Right ventricle myocardium inferior (tissue), 1 donor: ENCODE measurements at places on chromosomes 13 and 19.

GRCh38 chr19:18029617-18030338 is 21.8 kb downstream of the ARRDC2 start:
- no peak for DNase-seq

DNA sequence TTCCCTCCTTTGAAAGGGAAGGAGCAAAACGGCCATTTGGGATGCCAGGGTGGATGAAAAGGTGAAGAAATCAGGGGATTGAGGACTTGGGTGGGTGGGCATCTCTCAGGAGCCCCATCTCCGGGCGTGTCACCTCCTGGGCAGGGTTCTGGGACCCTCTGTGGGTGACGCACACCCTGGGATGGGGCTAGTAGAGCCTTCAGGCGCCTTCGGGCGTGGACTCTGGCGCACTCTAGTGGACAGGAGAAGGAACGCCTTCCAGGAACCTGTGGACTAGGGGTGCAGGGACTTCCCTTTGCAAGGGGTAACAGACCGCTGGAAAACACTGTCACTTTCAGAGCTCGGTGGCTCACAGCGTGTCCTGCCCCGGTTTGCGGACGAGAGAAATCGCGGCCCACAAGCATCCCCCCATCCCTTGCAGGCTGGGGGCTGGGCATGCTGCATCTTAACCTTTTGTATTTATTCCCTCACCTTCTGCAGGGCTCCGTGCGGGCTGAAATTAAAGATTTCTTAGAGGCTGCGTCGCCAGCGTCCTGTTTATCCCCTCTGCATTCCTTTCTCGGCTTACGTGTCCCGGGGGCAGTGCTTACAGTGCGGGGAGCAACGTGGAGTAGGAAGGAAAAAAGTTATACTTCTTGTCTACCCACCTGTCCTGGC is 15.2 kb upstream of the S1PR4 start:
- peak; percentile 90 for DNase-seq

DNA sequence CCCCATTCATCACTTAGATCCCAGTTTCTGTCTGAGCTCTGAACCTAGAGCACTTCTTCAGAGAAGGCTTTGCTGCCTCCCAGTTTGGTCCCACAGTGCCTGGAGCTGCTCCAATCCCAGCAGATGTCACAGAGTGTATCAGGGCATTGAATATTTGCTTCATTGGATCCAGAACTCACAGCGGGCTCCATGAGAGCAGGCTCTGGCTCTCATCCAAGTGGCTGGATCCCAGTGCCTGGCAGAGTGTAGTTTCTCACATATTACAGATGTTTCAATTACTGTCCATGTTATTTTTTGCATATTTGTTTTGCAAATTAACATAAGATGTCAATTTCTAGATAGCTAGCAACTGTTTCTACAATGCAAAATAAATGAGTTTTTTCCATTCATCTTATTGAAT is 50.6 kb downstream of the MYO16 start:
- DNase-seq = no peak

DNA sequence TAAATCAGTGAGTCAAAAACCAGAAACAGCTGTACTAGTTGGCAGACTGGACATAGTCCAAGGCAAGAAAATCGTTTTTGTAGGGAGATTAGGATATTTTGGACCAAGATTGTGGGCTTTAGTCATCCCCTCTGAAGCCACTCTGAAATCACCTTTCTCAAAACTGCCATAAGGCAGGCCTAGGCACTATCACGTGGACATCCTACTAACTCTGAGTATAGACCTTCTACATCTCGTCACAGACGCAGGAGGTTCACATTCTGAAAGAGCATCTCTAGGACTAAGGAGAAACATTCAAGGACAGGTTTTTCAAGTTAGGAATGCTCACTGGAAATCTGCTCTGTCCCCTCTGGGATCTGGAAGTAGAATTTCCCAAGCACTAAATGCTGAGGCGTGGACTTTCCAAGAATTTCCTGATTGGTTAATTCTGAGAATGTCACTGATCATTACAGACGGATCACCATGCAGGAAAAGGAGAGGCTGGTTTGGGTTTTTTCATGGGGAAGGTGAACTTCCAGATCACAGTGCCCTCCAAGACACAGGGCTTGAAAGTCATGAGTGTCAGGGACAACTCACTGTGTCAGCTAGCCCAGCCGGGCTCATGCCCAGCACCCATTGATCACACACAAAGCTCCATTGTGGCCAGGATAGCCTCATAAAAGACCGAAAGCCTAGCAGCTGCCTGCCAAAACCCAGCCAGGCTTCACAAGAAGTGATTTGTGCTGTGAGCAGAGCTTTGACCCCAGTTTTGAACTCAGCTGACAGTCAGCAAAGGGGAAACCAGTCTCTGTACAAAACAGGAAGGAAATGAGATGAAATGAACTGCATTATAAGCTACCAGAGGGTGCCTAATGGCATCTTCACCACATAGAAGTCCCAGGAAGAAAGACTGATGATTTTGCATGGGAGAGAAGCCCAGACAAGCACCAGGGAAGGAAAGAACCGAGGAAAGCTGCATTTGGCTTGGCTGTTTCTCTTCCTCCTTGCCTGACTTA is 2.7 kb upstream of the RUBCNL start:
- DNase-seq = no peak

- DNase-seq = no peak
These were observed 4.6 kb upstream of the KBTBD6 start for GRCh38 chr13:41137241-41137640.

DNA sequence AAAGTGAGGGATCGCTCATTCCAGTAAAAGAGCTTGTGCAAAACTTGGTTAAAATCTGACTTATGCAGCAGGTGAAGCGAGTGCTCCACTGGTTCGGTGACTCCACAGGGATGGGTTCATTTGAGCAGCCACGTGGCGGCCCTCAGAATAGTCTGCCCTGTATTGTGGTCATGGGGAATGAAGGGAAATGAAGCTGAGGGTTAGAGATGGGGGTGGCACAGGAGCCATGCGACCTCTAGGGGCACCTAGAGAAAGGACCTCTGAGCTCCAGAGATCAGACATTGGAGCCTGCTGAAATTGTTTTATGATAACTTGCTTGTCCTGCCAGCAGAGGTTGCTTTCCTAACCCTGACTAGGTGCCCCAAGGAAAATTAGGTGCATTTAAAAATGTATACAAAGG is 26.6 kb downstream of the CBY2 start:
- no peak for DNase-seq

- no peak for DNase-seq
These were observed 43.4 kb downstream of the EFNB2 start for GRCh38 chr13:106491928-106492587.

DNA sequence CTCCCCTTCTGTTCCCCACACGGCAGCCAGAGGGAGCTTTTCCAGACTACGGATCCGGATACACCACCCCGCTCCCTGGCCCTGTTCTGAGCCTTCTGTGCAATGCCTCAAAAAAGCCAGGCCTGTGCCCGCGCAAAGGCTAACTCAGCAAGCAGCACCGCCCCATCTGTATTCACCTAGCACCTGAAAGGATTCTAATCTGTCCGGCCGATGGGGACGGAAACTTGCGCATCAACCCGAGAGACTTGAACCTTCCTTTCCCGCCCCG is 589 bp downstream of the ZBTB45 start:
- peak; percentile 78 for DNase-seq

GRCh38 chr19:5358173-5358800 is 17.7 kb upstream of the PTPRS start:
- DNase-seq = no peak

- no peak for DNase-seq
These were observed 72.4 kb upstream of the ARHGEF7 start for GRCh38 chr13:111042661-111043226.
